Myocyte (in vitro differentiated cells): ENCODE measurements at places on chromosomes 16 and 17. TPM values are rescaled to one million over a fixed set of nuclear protein-coding genes. Genes with fewer than 3 reads are reported as not detected.

The KRTAP16-1 gene
- not detected in 2 replicates for total RNA-seq

The HCRT gene
- total RNA-seq = not detected in 2 replicates

The MED13 gene
- 43.0 and 59.2 TPM in 2 replicates for total RNA-seq

The HOXB9 gene
- 4.9 and 6.6 TPM in 2 replicates for total RNA-seq

The KRT16 gene
- not detected in 2 replicates for total RNA-seq

DNA sequence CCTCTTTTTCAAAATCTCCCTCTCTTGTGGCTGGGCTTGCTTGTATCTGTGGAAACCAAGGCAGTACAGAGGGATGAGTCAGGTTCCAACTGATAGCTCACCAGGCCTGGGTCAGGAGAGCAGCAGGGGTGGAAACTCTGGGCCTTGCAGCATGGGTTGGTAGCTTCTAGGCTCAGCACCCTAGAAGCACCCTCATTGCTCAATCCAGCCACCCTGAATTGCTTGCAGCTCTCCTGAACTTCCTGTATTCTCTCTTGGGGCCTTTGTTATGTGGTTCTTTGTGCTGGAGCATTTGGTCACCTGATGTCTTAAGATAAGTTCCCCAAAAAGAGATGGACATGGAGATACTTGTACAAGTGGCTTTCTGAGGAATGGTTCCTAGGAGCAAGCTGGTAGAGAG lies 169.4 kb downstream of the IRX5 start:
- no peak for DNase-seq

- DNase-seq = no peak
Observed at GRCh38 chr17:57138030-57138911, 53.2 kb downstream of the AKAP1 start.

GRCh38 chr16:84729716-84730320 lies 30.0 kb downstream of the USP10 start:
- DNase-seq = no peak

- peak; percentile 32 for DNase-seq
Observed at GRCh38 chr16:69618307-69618706, 52.5 kb downstream of the NFAT5 start.

DNA sequence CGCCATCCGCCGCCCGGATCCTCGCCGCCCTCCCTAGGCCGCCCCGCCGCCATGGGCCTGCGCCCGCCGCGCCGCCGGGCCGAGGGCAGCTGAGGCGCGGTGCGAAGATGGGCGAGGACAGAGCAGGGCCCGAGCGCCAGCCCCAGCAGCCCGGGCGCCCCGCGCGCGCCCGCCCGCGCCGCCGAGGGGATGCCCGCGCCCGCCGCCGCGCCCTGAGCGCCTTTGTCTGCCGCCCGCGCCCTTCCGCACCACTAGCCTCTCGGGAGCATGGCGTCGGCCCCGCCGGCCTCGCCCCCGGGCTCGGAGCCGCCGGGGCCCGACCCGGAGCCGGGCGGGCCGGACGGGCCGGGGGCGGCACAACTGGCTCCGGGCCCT lies 278 bp downstream of the RAB11FIP3 start:
- no peak for DNase-seq

GRCh38 chr17:57391076-57391825 lies 134.9 kb downstream of the MSI2 start:
- peak; percentile 85 for DNase-seq

DNA sequence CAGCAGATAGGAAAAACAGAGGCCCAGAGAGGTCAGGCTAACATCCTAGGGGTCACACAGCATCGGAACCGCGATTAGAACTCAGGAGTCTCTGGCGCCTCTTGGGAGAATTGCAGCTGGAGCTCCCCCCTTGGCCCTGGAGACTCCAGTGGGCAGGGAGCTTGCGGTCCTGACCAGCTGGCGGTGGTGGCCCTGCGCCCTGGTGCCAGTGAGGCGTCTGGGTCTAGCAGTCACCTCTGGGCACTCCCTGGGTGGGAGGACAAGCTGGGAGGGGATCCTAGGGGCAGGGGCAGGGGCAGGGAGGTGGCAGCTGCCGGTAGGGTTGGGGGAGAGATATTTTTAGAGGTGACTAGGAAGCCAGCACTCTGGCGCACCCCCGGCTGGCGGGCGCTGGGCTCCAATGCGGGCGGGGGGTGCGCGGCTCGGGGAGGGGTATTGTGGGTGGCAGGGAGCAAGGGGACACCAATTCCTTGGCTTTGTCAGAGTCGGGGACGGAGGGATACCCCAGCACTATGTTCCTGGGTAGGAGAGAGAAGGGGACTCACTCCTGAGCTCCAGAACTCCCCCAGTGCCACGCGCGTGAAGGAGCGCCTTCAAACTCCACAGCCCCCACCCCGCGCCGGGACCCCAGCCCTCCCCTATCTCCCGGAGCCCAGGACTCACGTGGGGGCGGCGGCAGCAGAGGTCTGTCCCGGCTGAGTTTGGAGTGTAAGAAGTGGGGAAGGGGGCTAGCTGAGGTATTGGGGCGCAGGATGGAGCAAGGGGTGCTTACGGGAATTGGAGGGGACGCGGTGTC lies 584 bp downstream of the PHOSPHO1 start:
- peak; percentile 91 for DNase-seq

DNA sequence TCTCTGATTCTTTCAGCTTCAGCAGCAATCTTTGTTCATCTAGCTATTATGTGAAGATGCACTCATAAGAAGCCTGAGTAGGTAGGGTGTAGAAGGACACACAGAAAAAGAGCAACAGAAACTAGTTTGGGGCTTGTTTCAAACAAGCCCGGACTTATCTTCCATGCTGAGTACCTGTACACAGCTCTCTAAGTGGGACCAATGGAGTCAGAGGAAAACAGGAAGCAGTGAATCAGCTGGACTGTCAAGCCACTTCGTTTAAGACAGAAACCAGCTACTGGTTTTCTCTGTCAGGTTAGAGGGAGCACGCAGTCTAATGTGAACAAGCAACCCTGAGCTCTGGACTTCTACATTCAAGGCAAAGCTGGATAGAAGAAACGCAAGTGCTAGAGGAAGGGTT lies 16.0 kb downstream of the MAP2K6 start:
- DNase-seq = no peak
